Psoas muscle (tissue), 8 donors: ENCODE measurements at places on chromosomes 5 and 9. TPM values are rescaled to one million over a fixed set of nuclear protein-coding genes. Genes with fewer than 3 reads are reported as not detected.

The SLC6A18 gene
- total RNA-seq, result not detected

The SLC6A19 gene
- total RNA-seq, result not detected

The ENTPD2 gene
- 1.1 TPM for total RNA-seq

The TGFBI gene
- 31.7 TPM for total RNA-seq

DNA sequence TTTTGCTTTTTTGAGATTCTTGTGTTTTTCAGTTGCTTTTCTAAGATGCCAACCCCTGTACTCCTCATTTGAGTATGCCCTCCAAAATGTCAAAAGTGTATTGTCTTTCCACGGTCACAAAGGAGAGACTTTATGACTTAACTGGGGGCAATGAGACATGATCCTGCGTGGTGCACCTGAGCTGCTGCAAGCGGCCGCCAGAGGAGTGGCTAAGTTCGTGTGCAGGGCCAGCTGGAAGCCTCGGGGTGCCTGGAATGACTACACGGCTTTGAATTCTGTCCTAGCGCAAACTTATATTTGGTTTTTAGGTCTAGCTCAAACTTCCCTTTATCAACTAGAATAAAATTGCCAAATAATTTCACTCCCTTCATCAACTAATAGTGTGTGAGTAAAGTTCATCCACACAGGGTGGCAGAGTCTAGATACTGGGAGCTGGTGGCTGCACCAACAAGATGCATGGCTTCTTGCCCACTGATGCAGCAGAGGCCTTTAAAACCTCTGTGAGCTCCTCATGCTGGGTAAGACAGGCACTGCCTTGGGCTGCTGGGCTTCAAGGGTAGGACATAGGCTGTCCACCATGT is 4.7 kb downstream of the GADD45G start:
- DNase-seq, result no peak

DNA sequence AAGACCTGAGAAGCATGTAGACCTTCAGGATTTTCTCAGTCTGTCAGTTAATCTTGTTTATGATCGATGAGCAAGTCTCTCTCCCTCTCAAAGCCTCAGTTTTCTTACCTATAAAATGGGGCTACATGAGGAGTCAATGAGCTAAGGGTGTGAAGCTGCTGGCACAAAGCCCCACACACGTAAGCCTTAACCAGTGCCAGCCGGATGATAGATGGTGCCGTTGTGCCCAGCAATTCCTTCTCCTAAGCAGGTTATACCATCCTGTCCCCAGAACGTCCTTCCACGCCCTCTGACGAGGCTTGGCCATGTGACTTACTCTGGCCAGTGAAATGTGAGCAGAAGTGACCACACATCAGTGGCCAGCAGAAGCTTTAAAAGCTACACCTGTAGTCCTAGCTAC is 179.0 kb downstream of the C9orf50 start:
- no peak for DNase-seq

GRCh38 chr5:62199792-62200716 is 106.0 kb upstream of the KIF2A start:
- DNase-seq, result no peak

- DNase-seq, result no peak
These were observed 321.4 kb downstream of the NPR3 start for GRCh38 chr5:33032271-33033070.

DNA sequence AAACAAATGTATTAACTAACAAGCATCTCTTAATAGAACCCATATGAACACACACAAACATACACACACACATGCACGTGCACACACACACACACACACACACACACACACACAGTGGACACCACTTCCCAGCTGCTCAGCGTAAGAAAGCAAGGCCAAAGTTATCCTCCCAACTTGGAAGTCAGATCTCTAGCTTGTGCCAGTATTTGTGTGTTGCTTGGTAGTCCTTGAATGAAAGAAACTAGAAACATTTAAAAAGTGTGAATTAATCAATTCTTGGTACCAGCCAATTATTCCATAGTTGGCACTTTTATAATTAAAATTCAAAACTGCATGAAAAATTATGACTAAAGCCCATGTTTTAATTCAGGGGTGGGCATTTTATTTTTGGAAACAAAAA is 178.1 kb downstream of the TMEM161B start:
- DNase-seq, result no peak

GRCh38 chr5:157459715-157460599 is at the start of gene NIPAL4:
Gene NIPAL4 (plus strand): TSS chr5:157460213. CDS start chr5:157460321, 108 bp downstream.
- no peak for DNase-seq

DNA sequence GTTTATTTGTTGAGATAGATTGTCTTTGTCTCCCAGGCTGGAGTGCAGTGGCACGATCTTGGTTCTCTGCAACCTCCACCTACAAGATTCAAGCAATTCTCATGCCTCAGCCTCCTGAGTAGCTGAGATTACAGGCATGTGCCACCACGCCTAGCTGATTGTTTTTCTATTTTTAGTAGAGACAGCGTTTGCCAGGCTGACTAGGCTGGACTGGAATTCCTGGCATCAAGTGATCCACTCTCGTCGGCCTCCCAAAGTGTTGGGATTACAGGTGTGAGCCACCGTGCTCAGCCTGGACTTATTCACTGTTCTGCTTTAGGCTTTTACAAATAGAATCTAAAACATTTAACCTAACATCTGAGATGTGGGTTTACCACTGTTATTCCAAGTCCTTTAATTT is 91.3 kb downstream of the COMMD10 start:
- DNase-seq, result no peak

DNA sequence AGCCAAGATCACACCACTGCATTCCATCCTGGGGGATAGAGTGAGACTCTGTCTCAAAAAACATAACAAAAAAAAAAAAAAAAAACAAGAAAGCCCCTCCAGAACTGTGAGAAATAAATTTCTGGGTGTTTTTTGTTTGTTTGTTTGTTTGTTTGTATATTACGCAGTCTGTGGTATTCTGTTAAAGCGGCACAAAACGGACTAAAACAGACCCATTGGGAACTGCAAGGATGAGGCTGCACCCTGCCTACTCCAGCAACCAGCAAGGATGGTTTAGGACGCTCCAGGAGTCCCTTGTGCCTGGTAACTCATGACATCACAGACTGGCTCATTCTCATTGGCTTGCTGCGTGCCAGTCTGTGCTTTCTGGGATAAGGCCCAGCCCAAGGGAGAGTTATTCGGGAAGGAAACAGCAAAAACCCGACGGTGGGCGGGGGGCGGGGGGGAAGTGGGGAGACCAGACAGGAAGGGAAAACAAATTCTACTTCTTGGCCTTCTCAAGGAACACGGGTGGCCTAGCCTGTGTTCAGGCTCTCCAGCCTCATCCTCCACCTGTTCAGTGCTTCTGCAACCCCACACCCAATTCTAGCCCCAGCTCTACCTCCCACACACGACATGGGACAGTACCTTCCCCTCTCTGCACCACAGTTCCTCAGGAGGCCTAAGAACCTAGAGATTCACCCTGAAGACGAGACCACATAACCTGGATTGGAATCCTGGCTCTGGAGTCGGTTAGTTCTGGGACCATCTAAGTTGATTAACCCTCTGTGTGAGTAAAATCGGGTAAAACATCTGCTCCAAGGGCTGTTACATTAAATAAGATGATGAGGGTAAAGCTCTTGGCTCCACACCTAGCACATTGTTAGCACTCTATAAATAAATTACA is 2.8 kb downstream of the CD74 start:
- peak; percentile 61 for DNase-seq

DNA sequence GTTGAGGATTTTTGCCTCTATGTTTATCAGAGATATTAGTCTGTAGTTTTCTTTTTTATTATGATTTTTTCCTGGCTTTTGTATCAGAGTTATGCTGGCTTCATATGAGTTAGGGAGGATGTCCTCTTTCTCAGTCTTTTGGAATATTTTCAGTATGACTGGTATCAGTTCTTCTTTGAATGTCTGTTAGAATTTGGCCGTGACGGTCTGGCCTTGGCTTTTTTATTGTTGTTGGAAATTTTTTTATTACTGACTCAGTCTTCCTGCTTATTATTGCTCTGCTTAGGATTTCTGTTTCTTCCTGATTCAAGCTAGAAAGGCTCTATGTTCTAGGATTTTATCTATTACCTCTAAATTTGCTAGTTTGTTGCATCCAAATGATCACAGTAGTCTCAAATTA is 421.9 kb downstream of the CDH10 start:
- no peak for DNase-seq
